Activated gamma-delta T cell (primary cell): ENCODE measurements at places on chromosomes 13 and 19.

- peak; percentile 28 for DNase-seq
Measured at GRCh38 chr19:31214086-31214485, 135.2 kb downstream of the TSHZ3 start.

- DNase-seq = no peak
Measured at GRCh38 chr19:33469171-33470039, 52.2 kb downstream of the PEPD start.

GRCh38 chr19:55206664-55207500, 2.4 kb downstream of the PTPRH start:
- no peak for DNase-seq

GRCh38 chr19:3053780-3054179, 8.5 kb downstream of the TLE5 start:
- no peak for DNase-seq

- no peak for DNase-seq
Measured at GRCh38 chr19:29819300-29819699, 7.5 kb downstream of the CCNE1 start.

GRCh38 chr19:45954156-45954555, 19.5 kb downstream of the NOVA2 start:
- no peak for DNase-seq
